Upper lobe of right lung (tissue), 1 donor: ENCODE measurements at places on chromosomes 12 and 14. TPM values are rescaled to one million over a fixed set of nuclear protein-coding genes. Genes with fewer than 3 reads are reported as not detected.
A peak's percentile ranks its signal among the peaks of the same experiment; 100 is the strongest.

- DNase-seq = no peak
These were observed 26.8 kb downstream of the CPSF6 start for GRCh38 chr12:69266036-69266635.

- peak; percentile 72 for DNase-seq
These were observed 12.5 kb upstream of the AJUBA start for GRCh38 chr14:22994762-22995275.

GRCh38 chr14:47012533-47013280 lies 361.1 kb upstream of the RPL10L start:
- no peak for DNase-seq

DNA sequence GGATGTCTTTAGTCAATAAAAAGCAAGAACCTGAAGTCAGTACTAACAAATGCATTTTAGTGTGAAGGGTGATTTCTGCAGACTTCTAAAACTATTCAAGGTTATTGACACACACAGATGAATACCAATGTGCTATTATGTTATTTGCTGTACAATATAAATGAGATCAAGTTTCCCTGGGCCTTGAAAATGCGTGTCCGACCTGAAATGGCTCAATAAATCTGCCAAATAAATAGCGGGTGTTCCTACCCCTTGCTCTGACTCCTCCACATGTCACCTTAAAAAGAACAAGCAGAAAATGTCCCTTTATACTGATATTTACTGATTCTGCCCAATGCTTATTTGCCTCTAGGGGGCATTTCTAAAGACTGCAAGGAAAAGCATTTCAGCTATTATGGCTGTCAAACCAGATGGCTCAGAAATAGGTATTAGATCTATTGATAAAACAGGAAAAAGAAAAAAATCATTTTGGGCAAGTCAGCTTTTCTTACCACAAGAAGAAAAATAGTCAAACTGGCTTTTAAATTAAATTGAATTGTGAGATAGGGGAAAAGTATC lies 367.3 kb upstream of the KITLG start:
- DNase-seq = no peak

DNA sequence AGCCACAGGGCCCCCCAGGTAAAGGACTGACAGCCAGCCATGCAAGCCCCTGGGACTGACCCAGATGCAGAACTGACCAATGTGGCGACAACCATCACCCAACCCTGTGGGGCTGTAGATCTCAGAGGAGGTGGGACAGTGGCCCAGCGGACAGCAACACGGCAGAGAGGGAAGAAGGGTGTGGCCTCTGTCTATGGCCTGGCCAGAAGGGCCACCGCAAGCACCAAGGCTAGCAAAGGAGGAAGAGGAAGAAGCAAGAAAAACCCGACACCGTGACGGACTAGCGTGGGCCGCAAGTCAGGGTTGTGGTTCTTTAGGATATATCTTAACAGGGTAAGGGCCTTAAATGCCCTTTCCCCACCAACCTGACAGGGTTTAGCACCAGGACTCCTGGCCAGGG lies 71.2 kb downstream of the ITPK1 start:
- DNase-seq = peak; percentile 80

IAPP gene
- not detected for total RNA-seq

DNA sequence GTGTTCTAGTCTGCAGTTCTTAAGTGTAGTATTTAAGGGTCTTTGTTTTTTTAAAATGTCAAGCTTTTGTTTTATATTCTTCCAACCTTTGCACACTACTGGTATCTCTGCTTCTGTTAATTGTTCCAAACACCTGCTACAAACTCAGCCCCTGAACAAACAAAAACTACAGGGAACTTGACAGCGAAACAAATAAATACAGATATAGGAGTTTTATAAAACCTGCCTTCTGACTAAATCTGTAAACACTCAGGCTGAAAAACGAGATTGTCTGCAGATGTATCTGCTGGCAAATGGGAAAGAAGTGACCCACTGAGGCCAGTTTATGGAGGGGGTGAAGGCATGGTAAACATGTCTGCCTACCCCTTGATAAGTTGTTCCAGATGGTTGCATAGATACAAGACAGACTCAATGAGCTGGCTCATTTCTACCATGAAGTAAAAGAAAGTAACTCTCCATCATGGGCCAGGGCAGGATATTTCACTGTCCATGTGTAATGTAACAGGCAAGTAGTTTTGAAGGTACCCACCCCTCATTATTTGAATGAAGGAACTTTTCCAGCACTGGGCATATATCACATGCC lies 75.6 kb downstream of the LMO3 start:
- no peak for DNase-seq

SLC6A15 gene
- not detected for total RNA-seq

IL31 gene
- total RNA-seq = not detected

DNA sequence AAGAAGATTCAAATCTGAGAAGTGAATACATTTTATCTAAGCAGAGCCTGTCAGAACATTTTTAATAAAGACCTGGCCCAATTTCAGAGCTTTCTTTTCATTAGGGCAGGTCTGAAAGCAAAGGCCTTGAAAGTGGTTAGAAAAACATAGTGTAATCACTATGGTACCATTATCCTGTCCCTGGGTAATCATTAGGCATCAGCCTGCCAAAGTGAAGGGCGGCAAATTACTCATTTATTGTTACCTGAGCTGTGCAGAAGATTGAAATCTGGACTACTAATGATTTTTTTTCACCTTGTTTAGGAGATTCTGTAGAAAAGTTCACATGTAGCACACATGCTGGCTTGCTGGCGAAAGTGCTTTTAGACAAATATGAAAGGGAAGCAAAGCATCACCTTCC lies 92.6 kb upstream of the PRKD1 start:
- no peak for DNase-seq

DNA sequence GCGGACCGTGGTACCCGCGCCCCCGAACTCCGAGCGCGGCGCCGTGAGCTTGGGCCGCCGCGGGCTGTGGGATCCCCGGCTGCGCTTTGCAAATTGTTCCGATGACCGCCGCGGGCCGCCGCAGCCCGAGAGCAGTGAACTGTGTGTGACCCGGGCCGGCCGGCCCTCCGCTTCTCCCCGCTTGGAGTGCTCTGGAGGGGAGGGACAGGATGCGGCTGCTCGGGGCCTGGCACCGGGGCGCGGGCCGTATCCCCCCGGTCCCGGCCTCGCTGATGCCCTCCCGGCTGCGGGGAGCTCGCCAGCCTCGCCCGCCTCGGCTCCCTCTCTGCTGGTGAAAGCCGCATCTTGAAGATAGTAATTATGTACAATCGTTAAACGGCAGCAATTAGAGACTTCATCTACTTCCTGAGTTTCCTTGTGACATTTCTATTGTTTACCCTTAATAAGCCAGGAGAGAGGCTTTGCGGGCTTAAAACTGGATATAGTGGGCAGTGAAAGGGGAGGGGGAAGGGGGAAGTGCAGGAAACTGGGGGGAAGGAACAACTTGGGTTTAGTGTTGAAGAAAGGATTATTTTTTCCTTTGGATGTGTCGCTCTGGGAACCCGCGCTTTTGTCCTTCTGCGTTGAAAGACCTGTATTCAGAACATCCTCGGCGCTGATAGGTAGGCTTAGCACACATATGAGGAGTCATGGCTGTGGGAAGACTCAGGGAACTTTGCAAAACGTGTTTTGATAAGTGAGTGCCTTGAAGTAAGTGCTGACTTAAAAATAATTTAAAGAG lies 1.2 kb downstream of the PELI2 start:
- DNase-seq = peak; percentile 81

DNA sequence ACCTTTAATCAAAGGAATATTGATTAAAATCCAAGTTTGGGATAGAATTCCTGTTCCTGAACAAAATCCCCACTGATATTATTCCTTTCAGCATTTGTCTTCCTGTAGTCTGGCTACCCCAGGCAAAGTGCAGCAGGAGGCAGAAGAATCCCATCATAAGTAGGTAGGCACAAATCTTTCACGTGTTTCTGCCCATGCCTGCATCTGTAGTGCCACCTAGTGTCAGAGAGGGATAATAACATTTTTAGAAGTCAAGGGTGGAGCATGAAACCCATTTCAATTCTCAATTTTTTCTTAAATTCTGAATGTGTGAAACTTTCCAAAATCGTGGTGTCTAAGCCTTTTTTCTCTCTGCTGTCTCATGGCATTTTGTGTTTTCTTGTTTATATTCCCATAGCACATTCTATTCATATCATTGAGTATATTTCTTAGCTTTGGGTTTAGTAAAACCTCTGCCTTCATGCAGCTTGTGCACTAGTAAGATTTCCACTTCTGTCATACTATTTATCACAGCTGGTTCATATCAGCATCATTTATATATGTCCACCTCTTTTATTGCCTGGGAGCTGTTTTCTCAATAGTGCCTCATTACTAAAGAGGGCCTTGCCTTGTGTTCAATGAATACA lies 47.8 kb upstream of the RERG start:
- DNase-seq = no peak

COA8 gene
- total RNA-seq = 29.7 TPM

REM2 gene
- total RNA-seq = 0.41 TPM

EGLN3 gene
- total RNA-seq = 7.6 TPM

GRCh38 chr14:88002421-88003075 lies 2.4 kb upstream of the GPR65 start:
- DNase-seq = no peak

GRCh38 chr14:65438266-65438933 lies 25.9 kb downstream of the FUT8 start:
- DNase-seq = no peak

TAS2R30 gene
- 2.9 TPM for total RNA-seq

- no peak for DNase-seq
These were observed 16.1 kb downstream of the EML1 start for GRCh38 chr14:99809360-99809759.

DNA sequence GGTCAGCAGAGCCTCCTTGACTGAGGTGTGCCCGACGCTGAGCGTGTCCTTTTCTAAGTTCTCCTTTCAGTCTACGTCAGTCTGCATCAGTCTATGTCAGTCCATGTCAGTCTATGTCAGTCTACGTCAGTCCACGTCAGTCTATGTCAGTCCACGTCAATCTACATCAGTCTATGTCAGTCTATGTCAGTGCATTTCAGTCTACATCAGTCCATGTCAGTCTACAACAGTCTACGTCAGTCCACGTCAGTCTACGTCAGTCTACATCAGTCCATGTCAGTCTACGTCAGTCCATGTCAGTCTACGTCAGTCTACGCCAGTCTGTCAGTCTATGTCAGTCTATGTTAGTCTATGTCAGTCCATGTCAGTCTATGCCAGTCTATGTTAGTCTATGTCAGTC lies 15.9 kb downstream of the EIF5 start:
- DNase-seq = no peak

- no peak for DNase-seq
These were observed 279.6 kb downstream of the PRKD1 start for GRCh38 chr14:29648045-29648444.

GRCh38 chr14:66140213-66140918 lies 345.8 kb upstream of the CCDC196 start:
- DNase-seq = no peak

DNA sequence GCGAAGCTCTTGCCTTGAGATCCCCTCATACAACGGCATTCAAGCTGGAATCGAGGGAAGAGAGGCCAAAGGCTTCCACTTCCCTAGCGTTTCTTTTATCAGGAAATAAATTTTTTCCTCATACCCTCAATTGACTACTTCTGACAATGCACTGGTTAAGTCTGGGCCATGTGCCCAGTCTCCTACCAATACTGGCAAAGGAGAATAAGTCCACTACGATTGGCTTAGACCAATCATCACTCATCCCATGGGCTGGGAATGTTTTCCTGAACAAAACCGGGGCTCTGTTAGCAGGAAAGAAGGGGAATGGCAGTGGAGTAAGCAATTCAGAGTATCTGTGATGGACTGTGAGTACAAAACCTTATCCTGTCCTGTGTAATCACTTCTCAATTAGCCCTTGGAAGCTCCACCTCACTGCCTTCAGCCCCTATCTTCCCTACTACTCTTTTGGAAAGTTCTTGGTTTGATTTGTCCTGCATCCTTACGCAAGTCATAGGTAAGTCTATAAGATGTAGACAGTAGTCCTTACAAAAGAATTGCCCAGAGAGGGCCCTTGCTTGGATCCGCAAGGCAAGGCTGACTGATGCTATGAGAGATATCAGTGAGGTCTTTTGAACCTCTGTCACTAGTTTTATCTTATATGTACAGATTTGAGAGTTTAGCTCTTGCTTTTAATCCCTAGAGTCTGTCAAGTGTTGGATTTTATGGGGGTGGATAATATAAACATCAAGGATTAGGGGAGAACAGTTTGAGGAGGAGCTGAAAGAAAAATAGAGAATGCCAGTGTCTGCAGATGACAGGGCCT lies 36.3 kb upstream of the CDK17 start:
- no peak for DNase-seq
